ENCODE measurements at places on chromosomes 11 and 22.

DNA sequence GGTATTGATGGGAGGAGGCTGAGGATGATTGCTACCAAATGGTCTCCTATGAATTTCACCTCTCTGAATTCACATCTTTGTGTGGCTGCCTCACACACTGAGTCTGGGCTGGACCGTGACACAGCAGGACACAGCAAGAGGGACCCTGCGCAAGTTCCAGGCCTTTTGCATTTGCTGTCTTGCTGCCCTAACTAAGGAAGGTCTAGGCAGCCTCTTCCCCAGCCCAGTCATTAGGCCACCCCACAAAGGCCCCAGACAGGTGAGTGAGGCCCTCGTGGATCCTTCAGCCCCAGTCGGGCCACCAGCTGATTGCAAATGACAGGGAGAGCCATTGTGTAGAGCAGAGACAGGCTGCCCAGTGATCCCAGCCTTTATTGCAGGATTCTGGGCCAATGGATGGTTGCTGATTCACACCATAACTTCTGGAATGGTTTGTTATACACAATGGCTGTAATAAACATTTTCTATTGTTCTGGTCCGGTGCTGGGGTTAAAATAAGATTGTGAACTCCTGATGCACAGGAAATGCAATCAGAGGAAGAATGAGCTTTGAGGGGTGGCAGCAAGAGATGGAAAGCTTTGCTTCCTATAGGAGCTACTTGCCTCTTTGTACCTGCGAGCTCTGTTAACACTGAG is 28.5 kb upstream of the CSNK2A3 start:
- DNase-seq = no peak

- no peak for DNase-seq
Observed at GRCh38 chr11:112364962-112365481, 104.4 kb upstream of the PLET1 start.

- DNase-seq = no peak
Observed at GRCh38 chr11:75481922-75482606, 43.7 kb downstream of the GDPD5 start.

DNA sequence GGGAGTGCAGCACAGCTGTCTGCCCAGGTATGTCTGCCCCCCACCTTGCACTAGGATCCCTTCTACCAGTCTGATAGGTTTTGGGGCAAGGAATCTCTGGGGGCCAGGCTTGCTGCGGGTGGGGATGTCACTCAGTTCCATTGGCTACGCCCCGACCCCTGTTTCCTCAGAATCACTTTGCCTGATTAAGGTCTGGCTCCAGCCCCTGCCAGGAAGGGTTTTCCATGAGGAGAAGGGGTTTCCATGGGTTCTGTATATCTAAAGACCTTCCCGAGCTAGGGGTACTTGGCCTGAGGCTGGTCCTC is 14.0 kb downstream of the OTOG start:
- DNase-seq = no peak

GRCh38 chr22:48539261-48539660 is 1288.4 kb downstream of the BRD1 start:
- DNase-seq = no peak

- DNase-seq = no peak
Observed at GRCh38 chr22:46422896-46423295, 87.4 kb downstream of the TRMU start.

DNA sequence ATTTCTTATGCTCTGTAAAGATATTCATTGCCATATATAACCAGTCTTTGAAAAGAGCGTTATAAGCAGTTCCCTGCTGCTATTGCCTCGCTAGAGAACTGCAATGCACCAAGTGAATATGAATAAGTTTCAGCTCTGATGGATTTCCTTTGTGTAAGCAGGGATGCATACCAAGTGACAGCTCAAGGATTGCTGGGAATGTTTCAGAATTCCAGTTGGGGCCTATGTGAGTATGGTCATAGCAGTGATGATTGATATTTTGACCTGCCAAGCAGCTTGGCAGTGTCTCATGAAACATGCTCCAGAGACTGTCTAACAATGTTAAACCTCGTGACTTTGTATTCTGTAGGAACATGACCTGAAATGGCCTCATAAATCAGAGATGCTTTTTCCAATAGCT is 312.6 kb downstream of the C11orf87 start:
- no peak for DNase-seq

- DNase-seq = no peak
Observed at GRCh38 chr22:25650833-25651232, 86.4 kb downstream of the GRK3 start.

DNA sequence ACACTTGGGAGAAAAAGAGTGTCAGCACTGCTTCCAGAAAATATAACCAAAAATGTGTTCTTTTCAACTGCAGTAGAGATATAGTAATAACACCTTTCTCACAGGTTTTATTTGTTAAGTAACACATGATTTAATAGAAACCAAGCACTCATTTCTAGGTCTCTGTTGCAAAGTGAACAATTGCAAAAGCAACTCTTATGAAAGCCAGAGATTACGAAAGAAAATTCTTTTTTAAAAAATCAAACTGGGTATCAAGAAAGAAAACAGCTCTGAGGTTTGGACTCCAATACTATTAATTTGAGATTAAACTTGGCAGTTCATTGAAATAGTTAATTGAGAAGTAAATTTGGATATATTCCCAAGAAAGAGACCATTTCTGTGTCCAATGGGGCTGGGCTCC is 9.8 kb upstream of the XKR3 start:
- no peak for DNase-seq

DNA sequence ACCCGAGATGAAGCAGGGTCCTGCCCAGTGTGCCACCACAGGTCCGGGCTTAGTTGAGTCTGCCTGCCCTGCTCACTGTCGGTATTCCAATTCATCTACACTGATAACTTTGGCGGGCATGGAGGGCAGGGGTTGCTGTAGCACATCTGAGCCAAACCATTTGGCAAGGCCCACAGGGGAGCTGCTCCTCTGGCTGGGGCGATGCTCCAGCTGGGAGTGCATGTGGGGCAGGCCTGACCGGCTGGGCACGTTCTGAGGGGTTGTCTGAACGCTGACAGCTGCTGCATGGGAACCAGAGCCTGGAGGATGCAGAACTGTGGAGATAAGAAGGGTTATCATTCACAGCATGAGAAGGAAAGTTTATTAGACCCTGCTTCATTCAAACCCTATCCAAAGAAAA is 40.4 kb downstream of the DRG1 start:
- DNase-seq = no peak

DNA sequence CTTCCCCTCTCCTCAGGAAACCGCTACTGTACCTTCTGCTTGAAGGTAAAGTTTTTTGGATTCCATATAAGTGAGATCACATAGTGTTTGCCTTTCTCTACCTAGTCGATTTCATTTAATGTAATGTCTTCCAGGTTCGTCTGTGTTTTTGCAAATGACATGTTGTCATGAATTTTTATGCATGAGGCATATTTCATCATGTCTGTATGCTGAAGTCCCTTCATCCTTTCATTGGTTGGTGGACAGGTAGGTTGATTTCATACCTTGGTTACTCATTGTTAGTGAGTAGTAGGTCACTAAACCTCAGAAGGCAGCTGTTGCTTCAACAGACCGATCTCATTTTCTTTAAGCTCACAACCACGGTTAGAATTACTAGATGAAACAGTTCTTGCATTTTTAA is 60.3 kb downstream of the LRRC74B start:
- DNase-seq = no peak

GRCh38 chr22:41247703-41248102 is 7.0 kb upstream of the CHADL start:
- DNase-seq = no peak

DNA sequence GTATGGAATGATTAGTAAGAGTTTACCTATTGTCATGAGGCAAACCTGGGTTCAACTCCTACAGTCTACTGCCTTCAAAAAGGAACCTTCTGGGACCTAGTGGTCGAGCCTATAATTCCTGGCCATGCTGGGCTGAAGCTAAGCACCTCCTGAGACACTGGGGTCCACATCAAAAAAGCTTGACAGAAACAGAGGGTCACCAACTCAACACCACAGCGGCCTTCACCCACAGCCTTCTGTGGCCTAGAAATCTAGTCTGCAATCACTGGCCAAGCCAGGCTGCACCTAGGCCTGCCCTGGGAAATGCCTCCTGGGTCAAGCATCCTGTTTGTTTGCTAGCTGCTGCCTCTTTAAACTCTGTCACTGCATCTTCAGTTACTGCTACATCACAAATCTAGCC is 153.9 kb upstream of the C11orf58 start:
- DNase-seq = no peak

GRCh38 chr22:30027169-30027568 is 53.1 kb upstream of the HORMAD2 start:
- no peak for DNase-seq

- DNase-seq = no peak
Observed at GRCh38 chr22:29979777-29980321, 96.9 kb downstream of the MTMR3 start.

Measured in T follicular helper cell (primary cell).